Stomach (tissue), 19 donors: ENCODE measurements at places on chromosomes 4 and X. TPM values are rescaled to one million over a fixed set of nuclear protein-coding genes. Genes with fewer than 3 reads are reported as not detected.

- no peak for DNase-seq
These were observed 18.6 kb downstream of the C4orf51 start for GRCh38 chr4:145698507-145698906.

- DNase-seq = no peak
These were observed 100.5 kb upstream of the GPR34 start for GRCh38 chrX:41588271-41588670.

- DNase-seq = no peak
These were observed 119.3 kb downstream of the ADAMTS3 start for GRCh38 chr4:72449705-72450104.

- no peak for DNase-seq
These were observed 8.2 kb downstream of the KLHL4 start for GRCh38 chrX:87525771-87526229.

DNA sequence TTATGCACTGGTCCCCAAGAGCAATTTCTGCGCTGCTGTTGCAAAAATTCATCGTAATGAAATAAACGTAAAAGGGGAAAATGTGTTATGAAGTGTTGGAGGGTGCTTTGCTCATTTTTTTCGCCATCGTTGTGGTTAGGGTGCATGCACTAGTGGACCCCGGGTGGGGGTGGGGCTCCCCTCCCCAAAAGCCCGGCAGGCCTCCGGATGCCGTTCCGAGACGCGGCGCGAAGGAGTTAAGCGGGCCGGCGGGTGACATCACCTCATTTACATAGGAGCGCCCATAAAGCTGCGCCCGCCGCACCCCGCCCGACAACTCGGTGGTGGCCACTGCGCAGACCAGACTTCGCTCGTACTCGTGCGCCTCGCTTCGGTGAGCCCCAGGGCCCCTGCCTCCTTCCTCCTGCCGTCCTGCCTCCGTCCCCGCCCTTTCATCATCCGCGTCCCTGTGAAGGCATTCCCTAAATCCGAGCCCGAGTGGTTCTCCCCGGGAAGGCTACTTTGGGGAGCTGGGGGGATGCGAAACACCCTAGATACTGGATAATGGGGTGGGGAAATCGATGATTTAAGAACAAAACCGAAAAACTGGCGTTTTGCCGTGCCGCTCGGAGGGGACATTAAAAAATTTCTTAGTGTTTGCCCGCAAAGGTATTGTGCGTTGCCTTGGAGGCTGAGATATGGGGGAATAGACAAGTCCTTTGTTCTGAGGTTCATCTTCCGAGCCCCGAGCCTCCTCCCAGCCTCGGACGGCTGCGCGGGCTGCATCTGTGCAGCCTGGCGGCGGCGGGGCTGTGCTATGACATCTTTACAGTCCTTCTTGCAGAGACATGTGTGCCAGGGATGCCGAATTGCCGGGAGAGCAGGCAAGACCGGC lies at the start of gene TMSB4X:
Gene TMSB4X (plus strand): TSS at position 315 of the 874 bp plus-strand sequence.
- DNase-seq = peak; percentile 87

CPZ gene
- 4.3 TPM for total RNA-seq

PPEF2 gene
- not detected for total RNA-seq
